ENCODE measurements at places on chromosomes 4 and X.

- no peak for DNase-seq
Observed at GRCh38 chr4:174259580-174259979, 23.9 kb downstream of the FBXO8 start.

DNA sequence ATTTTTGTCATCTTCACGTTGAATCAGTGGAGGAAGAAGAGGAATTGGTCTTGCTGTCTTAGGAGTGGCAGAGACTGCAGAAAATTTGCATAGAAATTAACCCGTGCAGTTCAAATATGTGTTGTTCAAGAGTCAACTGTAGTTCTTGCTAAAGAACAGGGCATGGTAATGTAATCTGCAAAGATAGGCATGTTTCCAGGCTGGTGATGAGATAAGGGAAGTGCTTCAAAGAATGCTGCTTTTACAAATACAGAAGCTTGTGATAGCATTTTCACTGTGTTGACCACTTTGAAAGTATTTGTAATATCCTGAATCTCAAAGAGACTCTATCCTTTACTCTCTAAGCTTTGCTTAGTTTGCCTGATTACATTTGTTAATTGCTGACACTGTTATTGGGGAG, 60.1 kb downstream of the PRRG1 start:
- DNase-seq = no peak

DNA sequence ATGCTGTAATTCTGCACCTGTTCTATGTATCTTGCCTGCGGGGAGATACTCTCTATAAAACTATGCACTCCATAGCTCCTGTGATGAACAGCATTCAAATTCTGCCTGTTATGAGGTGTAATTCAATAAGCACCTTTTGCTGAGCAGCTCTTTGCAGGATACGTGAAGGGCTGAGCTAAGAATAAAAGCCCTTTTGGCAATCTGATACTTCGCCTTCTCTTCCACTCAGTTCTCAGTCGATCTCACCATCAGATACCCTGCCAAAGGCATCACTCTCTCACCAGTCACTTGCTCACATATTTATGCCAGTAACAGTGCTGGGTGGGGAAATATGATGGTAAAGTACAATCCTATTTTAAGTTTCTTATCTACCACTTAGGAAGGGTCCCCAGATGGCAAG, 67.2 kb downstream of the RPS3A start:
- DNase-seq = no peak

DNA sequence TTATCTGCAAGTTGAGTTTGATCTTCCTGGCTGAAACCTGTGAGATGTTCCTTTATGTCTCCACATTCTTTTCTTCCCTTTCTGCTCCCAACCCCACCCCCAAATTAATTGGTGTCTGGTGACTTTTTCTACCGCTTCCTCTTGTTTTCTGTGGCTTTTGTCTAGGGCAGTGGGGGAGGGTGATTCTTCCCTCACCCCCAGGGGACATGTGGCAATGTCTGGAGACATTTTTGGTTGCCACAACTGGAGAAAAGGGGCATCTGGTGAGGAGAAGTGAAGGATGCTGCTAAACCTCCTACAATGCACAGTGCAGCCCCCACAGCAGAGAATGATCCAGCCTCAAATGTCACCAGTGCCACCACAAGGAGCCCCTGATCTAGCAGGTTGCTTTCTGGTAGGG, 152.9 kb downstream of the NHS start:
- DNase-seq = no peak

- no peak for DNase-seq
Observed at GRCh38 chr4:120659616-120660170, 262.8 kb downstream of the PRDM5 start.

GRCh38 chr4:183783991-183784553, 121.0 kb upstream of the STOX2 start:
- DNase-seq = no peak

DNA sequence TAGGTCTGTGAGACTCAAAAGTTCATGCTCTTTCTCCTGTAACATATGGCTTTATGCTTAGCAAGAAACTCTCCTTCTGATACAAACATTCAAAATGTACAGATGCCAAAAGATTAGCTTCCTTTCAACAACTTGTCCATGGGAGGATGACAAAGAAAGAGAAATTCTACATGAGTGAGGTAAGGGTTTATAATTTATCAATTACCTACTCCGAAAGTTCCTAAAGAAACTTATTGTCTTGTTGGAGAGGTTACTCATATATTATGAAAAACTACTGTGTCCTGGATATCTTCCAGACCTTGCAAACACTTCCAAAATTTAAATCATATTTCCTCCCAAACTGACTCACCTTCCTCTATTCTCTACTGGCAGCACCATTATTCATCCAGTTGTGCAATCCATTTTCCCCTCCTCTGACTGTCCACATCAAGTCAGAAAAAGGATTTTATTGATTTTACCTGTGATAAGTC, 65.1 kb downstream of the ENPEP start:
- no peak for DNase-seq

- DNase-seq = no peak
Observed at GRCh38 chrX:9258421-9259104, 206.3 kb upstream of the TBL1X start.

GRCh38 chr4:54852054-54852453, 194.3 kb downstream of the KIT start:
- DNase-seq = no peak

DNA sequence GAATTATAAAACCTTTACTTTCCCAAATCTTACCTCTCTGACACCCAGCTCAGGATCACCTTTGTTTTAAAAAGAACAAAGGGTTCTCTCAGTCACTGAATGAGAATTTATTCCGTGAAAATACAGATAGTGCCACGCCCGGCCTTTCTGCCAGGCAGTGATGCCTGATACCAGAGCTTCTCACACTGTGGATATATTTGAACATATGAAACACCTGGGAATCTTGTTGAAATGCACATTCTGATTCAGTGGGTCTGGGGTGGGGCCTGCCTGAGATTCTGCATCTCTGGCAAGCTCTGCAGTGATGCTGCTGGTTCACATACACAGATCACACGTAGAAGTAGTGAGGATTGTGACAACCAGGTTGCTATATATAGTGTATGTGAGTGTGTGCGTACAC, 46.0 kb downstream of the ELOVL6 start:
- no peak for DNase-seq

DNA sequence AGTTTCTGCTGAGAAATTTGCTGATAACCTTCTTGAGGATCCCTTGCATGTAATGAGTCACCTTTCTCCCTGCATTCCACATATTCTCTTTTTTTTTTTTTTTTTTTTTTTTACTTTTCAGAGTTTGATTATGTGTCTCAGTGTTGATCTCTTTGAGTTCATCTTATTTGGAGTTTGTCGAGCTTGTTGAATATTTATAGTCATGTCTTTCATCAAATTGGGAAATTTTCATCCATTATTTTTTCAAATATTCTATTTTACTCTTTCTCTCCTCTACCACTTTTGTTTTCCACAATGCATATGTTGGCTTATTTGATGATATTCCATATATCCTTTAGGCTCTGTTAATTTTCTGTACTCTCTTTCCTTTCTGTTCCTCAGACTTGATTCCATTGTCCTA, 136.1 kb downstream of the MAD2L1 start:
- DNase-seq = no peak

DNA sequence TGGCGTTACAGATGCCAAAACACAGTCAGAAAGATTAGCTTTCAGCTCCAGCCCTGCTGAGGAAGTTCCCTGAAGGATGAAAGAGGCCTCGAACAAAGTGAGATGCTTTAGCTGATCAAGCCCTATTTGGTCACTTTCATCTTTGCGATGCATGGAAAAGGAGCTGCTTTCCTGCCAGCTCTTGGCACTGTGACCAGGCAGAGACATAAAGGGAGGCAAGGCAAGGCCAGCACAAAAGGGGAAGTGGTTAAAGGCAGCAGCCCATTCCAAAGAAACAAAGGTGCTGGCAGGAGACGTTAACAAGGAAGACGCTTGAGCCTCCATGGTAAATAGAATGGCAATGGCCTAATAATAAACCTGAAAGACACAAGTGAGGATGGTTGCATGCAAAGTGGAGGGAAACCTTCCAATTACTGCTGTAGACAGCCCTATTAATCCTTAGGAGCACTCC, 617.1 kb upstream of the INTU start:
- DNase-seq = no peak

All from stimulated activated CD4-positive, alpha-beta T cell treated with anti-CD3 and anti-CD28 coated beads, Interleukin-4, amount 100 ng/mL, for 24 hours (primary cell).